NCI-H524 treated with DMSO at 0.1 percent for 48 hours (cell line): ENCODE measurements at places on chromosomes 2 and 18.

- no peak for DNase-seq
Observed at GRCh38 chr2:134227666-134228065, 26.2 kb upstream of the MGAT5 start.

DNA sequence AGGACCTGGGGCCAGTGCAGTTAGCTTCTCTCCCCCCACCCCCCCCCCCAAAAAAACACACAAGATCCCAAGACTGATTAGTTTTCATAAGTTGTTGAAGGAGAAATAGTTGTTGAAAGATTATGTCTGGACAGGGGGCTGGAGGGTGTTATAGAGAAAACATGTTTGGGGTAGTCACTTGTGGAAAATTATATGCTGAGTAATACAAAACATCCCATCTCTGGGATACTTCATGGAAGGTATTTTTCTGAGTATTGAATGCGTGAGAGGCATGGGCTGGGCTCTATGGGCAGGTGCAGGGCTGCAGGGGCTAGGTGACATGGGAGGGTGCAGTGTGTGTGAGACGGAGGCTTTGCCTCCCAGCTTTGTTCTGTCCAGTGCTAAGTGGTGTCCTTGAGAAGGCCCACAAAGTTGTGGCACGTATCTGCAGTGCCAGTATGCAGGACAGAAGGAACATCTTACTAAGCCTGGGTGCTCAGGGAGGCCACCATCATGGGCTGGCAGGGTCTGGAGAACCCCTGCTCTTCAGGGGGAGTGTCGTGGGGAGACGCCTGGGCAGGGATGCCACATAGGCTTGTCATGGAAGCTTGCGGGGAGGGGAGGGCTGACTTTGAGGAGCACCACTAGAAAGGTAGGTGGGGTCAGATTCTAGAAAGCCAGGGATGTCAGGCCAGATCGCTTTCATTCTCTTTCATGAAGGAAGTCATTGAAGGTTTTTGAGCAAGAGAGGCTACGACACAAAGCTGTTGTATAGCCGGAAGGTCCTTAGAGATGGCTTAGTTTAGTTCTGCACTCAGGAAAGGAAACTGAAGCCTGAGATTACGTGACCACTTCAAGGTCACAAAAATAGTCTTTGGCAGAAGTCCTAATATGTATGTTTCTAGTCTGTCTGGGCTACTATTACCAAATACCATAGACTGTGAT, 232.0 kb downstream of the LDLRAD4 start:
- no peak for DNase-seq

GRCh38 chr18:31678425-31678824, 6.0 kb downstream of the B4GALT6 start:
- DNase-seq: no peak

DNA sequence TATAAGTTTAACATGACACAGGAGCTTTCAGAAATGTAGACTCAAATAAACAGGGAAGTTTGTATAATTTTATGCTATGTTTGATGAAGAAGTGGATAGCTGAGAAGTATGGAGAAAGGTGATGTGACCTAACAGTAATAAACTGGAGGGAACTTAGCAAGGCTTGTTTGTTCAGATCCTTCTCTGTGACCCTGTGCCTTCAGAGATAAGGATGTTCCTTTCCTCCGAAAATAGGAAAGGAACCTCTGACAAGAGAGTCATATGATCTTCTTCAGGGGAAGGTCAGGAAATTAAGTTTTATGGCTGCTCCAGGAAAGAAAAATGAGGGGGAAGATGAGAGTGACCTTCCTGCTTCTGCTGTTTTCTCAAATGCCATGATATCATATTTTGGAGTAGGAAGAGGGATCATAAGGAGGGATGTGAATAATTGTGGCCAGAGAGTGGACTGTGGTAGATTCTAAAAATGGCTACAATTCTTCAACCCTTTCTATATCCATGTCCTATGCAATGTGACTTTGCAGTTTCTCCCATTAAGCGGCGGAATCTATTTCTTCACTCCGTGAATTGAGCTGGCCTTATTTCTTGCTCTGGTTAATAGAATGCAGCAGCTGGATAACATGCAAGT, 8.5 kb upstream of the C2orf69 start:
- no peak for DNase-seq

GRCh38 chr2:101976891-101977290, 14.9 kb upstream of the IL1R2 start:
- DNase-seq: no peak

DNA sequence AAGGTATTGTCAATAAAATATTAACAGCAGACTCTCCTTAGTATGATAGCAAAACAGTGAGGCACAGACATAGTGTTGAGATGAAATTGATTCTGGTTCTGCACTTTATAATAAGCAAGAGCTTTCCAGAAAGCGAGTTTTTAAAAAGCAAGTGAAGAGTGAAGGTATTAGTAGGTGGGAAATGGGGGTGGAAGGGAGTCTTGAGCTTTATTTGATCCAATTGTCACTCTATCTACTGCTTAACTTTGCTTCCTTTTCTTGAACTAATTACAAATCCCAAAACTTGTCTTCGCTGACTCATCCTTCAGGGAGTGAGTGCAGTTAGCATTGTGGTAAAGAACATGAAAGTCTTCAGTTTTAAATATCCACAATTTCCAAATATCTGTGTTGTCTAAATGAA, 120.6 kb upstream of the BOD1L2 start:
- no peak for DNase-seq
